AG04449 (cell line): ENCODE measurements at places on chromosomes 6 and 20.

GRCh38 chr20:44736170-44737021 is 9.3 kb upstream of the KCNK15 start:
- DNase-seq = no peak

- DNase-seq = no peak
These were observed 1007.5 kb downstream of the KIF16B start for GRCh38 chr20:15565786-15566185.

GRCh38 chr6:105691971-105692370 is 289.1 kb upstream of the PREP start:
- DNase-seq = no peak

GRCh38 chr20:24169256-24169655 is 180.7 kb upstream of the GGTLC1 start:
- no peak for DNase-seq

GRCh38 chr6:64415926-64416325 is 780.3 kb downstream of the PHF3 start:
- DNase-seq = no peak

- no peak for DNase-seq
These were observed 31.0 kb downstream of the SIRPA start for GRCh38 chr20:1926237-1926636.

DNA sequence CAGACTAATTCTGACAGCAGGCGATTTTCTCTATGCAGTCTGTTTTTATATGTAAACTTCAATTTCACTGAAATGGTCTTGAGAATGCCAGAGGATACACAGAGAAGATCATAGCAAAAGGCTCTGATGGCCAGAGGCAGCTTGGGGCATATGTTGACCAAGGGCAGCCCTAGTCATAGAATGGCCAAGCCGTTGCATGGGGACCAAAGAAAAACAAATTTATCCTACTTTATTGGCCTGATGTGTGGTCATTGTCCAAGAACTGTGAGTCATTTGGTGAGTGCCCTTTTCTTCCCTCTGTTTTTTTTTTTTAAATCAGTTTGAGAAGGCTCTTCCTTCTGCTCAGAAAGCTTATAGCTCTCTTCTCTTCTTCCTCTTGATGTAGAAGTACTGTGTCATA is 5.8 kb downstream of the HDGFL1 start:
- DNase-seq = no peak

DNA sequence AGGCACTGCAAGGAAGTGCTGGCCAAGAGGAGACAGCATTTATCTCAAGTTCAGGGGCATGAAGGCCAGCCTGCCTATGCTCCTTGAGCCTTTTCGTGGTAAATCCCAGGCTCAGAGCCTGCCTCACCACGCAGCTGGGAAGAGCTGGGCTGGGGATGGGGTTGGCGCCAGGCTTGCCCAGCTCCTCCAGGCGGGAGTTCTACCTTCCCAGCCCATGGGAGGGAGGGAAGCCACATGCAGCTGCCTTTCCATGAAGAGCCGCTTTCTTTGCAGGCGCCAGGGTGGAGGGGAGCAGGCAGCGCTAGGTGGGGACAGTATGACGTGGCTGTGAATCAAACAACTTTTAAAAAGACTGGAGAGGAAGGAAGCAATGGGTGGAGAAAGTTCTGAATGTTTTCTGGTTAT is 19.5 kb upstream of the SIRT5 start:
- DNase-seq = no peak

- peak; percentile 99 for DNase-seq
These were observed 196.4 kb upstream of the CCN2 start for GRCh38 chr6:132147530-132148011.

DNA sequence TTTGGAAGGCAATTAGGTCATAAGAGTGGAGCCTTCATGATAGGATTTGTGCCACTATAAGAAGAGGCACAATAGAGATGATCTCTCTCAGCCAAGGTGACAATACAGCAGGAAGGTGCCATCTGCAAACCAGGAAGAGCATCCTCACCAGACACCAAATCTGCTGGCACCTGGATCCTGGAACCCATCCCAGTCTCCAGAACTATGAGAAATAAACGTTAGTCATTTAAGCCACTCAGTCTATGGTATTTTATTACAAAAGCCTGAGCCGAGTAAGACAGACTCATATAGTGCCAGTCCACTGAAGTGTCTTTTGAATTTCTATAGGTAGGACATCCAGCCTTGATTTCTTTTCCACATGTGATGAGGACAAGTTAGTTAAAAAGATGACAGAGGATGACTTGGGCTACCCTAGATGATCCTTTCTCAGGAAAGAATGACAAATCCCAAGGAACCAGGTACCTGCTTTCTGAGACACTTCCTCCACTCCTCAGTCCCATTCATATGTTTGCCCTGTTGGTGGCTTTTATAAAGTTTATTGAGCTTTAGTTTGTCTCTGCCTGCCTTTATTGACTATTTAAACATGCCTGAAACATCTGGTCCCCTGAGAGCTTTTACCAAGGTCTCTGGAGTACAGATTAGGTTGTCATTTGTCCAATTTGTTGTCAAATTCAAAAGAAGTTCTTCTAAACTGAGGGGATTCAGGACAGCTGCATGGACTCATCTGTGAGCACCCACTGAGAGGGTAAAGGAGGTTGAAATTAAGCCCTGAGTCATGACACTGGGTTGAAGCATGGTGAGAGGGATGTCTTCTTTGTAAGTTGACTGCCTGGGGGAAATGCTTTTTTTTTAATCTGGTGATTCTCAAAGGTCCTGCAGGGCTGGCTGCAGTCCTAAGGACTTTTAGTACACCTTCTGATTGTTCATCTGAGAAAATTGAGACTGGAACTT is 165.0 kb upstream of the PLCB4 start:
- no peak for DNase-seq

GRCh38 chr20:64158346-64159285 is 5.6 kb upstream of the MYT1 start:
- DNase-seq = no peak

DNA sequence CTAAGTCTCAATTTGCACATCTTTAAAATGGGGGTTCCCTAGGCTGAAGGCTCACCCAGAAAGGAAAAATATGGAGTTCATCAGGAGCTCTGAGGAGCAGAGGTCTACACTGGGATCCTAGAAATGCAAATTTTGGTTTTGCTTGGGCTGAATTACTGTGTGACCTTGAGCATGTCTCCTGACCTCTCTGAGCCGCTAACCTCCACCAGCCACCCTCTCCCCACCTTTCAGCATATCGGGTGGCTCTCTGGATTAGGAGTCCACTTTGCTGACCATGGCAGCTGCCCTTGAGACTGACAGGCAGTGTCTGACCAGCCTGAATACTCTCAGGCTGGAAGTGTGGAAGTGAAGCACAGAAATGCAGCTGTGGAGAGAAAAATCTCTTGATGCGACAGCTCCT is 165.9 kb upstream of the LRFN2 start:
- no peak for DNase-seq

- no peak for DNase-seq
These were observed 35.5 kb upstream of the TSHZ2 start for GRCh38 chr20:52936351-52937340.

DNA sequence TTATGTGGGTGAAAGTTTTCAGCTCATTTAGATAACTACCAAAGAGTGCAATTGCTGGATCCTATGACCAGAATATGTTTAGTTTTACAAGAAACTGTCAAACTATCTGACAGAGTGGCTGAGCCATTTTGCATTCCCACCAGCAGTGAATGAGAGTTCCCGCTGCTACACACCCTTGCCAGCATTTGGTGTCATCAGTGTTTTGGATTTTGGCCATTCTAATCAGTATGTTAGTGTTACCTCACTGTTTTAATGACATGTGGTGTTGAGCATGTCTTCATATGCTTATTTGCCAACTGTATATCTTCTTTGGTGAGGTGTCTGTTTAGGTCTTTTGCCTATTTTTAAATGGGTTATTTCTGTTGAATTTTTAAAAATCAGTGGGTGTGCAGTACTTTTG is 120.9 kb downstream of the CFAP61 start:
- DNase-seq = no peak

- no peak for DNase-seq
These were observed 64.7 kb downstream of the KCNS1 start for GRCh38 chr20:45036044-45036755.

GRCh38 chr20:49284818-49285217 is 7.0 kb upstream of the ZNFX1 start:
- DNase-seq = no peak

GRCh38 chr6:107731422-107732319 is 92.4 kb downstream of the SCML4 start:
- DNase-seq = no peak

DNA sequence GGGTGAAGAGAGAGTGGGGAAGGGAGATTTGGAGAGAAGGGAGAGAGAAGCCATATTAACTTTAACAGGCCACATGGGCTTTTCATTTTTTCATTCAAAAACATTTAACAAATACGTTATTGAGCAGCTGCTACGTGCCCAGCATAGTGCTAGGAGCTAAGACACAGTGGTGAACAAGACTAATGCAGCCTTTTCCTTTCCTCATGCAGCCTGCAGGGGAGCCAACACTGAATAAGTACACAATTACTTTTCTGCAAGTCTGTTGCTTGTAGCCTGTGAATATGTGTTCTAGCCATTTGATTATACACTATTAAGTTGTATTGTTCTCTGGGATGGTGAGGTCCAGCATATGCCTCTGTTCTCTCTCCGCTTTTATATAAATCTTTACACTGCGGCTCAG is 1.9 kb upstream of the BLOC1S5 start:
- no peak for DNase-seq

GRCh38 chr20:56373942-56374341 is 15.2 kb downstream of the FAM210B start:
- peak; percentile 95 for DNase-seq

DNA sequence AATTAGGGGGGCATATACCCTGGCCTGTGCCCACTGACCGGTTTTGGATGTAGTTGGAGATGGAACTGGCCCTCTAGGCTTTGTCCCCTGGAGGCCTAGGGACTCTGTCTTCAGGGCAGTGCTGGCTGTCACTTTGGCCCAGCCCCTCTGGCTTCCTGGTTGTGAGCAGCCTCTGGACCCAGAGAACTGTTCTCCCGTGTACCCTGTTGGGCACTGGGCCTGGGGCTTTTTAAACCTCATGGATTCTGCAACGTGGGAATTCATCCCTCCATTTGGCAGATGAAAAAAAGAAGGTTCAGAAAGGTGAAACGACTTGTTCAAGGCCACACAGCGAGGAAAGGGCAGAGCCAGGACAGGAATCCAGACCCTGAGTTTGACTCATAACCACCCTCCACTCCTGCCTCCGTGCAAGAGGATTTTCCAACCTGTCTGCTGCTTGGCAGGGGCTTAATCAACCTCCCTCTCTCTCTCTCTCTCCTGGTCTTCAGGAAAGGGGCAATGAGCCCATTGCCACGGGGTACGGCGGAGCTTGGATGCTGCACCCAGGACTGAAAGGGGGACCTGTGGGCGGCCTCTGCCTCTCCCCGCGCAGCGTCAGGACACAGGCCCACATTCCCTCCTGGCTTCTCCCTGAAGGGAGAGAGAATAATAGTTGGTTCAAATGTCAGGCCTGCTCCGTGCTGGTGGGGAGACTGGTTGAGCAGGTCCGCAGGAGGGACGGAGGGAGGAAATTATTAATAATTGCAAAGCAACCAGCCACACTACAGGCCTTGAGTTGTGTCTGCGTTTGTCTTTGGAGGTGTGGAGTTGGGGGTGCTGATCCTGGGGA is 56.0 kb downstream of the CEBPB start:
- DNase-seq = no peak

DNA sequence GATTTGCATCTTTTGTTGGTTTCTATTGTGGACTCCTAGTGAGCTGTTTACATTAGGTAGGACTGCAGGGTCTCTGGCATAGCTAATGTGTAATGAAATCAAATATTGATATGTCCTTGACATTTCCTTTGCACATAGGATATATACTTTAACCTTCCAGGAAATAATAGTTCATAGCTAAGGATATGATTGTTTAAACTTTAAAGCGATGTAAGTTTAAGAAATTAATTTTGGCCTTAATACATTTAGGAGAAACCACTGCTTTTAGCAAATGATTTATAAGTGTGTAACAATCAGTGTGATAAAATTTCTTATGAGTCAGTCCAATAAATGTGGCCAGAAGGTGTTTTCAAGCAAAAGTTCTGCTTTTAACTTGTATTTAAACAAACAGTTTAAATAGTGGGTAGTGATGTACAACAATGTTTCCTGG is 171.8 kb downstream of the HS3ST5 start:
- no peak for DNase-seq

- no peak for DNase-seq
These were observed 83.6 kb upstream of the ENPP5 start for GRCh38 chr6:46254331-46254730.
